ENCODE measurements at places on chromosomes 6 and 20.

GRCh38 chr6:106077170-106077569 is 9.0 kb upstream of the PRDM1 start:
- no peak for DNase-seq

DNA sequence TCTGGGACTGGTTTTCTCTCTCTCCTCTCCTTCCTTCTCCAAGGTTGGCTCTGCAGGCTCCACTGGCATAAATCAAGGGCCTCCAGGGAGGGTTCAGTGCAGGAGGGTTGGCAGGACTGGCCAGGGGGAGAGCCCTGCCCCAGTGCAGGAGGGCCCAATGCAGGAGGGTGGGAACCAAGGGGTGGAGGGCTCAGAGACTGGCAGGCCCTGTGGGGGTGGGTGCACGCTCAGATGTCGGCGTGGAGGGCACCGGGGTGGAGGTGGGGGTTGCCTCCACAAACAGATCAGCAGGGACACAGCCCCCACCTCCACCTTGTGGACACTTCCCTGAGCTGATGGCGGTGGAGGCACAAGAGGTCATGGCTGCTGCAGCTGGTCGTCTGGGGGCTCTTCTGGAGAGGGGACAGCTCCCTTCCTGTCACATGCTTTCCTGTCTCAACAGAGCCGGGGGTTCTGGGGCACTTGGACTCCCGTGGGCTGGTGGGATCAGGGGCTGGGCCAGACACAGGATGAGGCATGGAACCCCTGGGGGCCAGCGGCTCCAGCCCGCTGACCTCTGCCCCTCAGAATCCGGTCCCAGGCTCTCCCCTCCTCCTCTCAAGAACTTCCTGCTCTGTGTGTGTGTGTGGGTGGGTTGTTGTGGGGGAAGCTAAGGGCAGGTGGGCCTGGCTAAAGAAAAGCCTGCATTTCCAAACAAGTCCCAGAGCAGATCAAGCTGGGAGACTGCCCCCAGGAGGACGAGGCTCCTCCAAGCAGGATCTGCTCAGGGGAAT is 2.7 kb upstream of the ABHD16B start:
- DNase-seq = no peak

GRCh38 chr6:159067334-159067733 is 22.5 kb upstream of the TAGAP start:
- DNase-seq = no peak

GRCh38 chr20:44020406-44021148 is 105.9 kb downstream of the TOX2 start:
- DNase-seq = no peak

GRCh38 chr6:133705066-133705465 is 183.8 kb upstream of the TCF21 start:
- DNase-seq = no peak

GRCh38 chr6:125913864-125914351 is 42.7 kb upstream of the HINT3 start:
- no peak for DNase-seq

Data from midbrain (tissue), 1 donor.